ENCODE measurements at places on chromosomes 16 and 17. TPM values are rescaled to one million over a fixed set of nuclear protein-coding genes. Genes with fewer than 3 reads are reported as not detected.
A peak's percentile ranks its signal among the peaks of the same experiment; 100 is the strongest.

The SLX4 gene
- total RNA-seq, result 7.8 TPM

The TRIM72 gene
- not detected for total RNA-seq

DNA sequence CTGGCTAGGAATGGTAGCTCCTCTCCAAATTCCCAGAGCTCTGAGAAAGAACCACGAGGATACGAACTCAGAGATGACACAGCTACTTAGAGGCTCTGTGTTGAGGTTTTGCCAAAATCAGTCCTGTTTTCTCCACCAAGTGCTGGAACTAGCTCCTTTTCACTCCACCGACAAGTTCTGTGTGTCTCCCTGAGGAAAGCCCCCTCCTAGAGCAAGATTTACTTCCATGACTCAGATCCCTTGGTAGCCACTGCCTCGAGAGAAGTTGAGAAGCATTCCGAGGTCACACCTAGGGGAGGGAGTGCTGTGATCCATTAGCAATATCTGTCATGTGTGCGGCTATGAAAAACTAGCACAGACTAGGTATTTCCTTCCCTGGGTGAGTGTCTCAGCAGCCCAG is 30.6 kb downstream of the IL21R start:
- no peak overlapping the region for H3K4me3 ChIP-seq
- H3K36me3 ChIP-seq, result no peaks in the 10 kb centered on the region
- peaks cover 12% of the 10 kb centered on the region for H3K4me1 ChIP-seq
- H3K27ac ChIP-seq, result peak overlapping the region; percentile 24
- no peaks in the 10 kb centered on the region for H3K27me3 ChIP-seq
- peak; percentile 85 for DNase-seq

- H3K4me1 ChIP-seq, result no peaks in the 10 kb centered on the region
- H3K27ac ChIP-seq, result no peak overlapping the region
- no peak overlapping the region for H3K4me3 ChIP-seq
- H3K27me3 ChIP-seq, result no peaks in the 10 kb centered on the region
- no peak for DNase-seq
- no peaks in the 10 kb centered on the region for H3K36me3 ChIP-seq
Measured at GRCh38 chr17:5050278-5050677, 15.1 kb upstream of the SLC52A1 start.

- no peaks in the 10 kb centered on the region for H3K36me3 ChIP-seq
- DNase-seq, result peak; percentile 15
- H3K27me3 ChIP-seq, result peaks cover 21% of the 10 kb centered on the region
- H3K27ac ChIP-seq, result no peak overlapping the region
- no peak overlapping the region for H3K4me3 ChIP-seq
- H3K4me1 ChIP-seq, result peaks cover 16% of the 10 kb centered on the region
Measured at GRCh38 chr16:81442916-81443687, 1.5 kb upstream of the CMIP start.

DNA sequence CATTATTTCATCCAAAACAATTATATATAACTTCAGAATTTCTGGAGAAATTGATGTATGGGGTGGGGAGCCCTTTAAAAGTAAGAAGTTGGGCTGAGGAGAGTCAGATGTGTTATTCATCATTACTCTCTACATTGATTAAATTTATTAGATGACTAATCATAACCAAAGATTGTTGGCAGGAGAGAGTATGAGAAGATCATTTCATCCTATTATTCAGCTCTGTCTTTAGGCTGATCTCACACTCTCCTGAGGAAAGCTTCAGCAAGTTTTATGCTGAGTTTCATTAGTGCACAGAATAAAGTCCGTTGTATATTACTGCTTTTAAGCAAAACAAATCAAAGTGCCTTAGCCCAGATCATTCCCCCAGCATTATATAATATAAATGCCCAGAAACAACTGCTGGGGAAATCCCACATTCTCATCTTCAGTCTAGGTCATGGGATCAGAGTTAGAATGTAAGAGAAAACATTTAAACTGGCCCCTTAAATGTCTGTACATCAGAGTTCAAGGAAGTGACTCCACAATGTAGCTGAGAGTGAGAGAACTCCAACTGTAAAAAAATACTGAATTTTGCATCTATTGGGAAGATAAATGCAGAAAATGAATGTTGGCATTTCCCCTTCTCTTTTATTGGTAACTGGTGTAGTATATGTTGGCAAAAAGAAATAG is 130.1 kb upstream of the HLF start:
- H3K27me3 ChIP-seq, result no peaks in the 10 kb centered on the region
- DNase-seq, result peak; percentile 4
- no peaks in the 10 kb centered on the region for H3K36me3 ChIP-seq
- H3K4me1 ChIP-seq, result no peaks in the 10 kb centered on the region
- no peak overlapping the region for H3K27ac ChIP-seq

All from astrocyte (in vitro differentiated cells and primary cell).